ENCODE measurements at places on chromosomes 13 and 19.

- DNase-seq, result no peak
Observed at GRCh38 chr19:33396701-33397535, 23.4 kb downstream of the CEBPG start.

GRCh38 chr13:25380082-25380481, 8.3 kb downstream of the ATP8A2 start:
- no peak for DNase-seq

DNA sequence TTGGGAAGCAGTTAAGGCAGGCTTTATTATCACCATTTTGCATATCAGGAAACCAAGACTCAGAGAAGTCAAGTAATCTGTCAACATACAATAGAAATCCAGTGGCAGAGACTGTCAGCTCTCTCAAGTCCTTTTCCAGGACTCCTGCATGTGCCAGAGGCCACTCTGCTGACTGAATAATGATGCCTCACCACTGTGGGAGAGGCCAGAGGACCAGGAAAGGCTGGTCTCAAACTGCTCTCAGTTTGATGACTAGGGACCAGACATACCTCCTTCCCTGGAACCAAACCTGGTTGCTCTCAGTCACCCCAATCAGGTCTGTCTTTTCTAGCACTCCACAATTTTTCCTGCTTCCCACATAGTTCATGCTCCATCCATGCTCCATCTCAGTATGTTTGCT, 8.0 kb downstream of the RNASEH2B start:
- no peak for DNase-seq

GRCh38 chr13:30318026-30318425, 10.7 kb upstream of the KATNAL1 start:
- no peak for DNase-seq

DNA sequence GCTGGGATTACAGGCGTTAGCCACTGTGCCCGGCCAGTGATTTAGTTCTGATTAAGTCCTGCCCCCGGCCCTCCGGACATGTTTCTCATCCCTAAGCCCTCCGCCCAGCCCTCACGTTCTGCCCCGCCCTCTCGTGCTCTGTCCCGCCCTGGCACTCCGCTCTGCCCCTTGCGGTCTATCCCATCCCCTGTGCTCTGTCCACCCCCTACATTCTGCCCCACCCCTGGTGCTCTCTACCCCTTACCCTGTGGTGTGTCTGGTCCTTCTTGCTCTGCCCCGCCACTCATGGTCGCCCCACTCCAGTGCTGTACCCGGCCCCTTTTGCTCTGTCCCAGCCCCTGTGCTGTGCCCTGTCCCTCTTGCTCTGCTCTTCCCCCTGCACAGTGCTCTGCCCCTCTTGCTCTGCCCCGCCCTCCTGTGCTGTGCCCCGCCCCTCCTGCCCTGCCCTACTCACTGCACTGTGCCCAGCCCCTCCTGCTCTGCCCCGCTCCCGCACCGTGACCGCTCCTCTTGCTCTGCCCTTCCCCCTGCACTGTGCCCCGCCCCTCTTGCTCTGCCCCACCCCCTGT, 3.0 kb downstream of the GTPBP3 start:
- no peak for DNase-seq

DNA sequence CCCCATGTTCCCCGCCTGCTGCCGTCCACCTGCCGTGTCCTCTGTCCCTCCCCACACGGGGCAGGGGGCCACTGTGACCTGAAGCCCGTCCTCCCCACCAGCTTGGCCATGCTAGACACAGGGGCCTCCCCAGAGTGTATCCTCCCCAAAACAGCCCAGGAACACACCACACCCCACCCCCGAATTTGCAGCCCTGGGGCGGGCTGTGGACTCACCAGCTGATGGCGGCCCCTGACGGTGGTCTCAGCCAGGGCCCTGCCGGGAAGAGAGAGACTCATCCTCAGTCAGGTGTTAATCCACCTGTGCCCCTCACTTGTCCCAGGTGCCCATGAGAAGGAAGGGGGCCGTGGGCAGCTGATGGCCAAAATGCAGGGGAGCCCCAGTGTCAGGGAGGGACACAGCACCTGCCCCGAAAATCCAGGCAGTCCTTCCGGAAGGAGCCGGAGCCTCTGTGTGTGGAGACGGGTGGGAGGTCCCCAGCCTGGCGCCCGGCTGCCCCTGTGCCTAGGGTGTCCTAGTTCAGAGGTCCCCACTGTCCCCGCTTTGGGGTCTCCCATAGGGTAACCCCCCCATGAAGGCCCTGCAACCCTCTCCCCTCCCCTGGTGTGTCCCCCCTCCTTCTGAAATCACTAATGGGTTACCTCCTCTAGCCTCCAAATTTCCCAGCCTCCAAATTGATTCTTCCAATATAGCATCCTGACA, 39.3 kb upstream of the TCF3 start:
- no peak for DNase-seq

- DNase-seq, result no peak
Observed at GRCh38 chr13:40469581-40470310, 196.7 kb downstream of the FOXO1 start.

- DNase-seq, result no peak
Observed at GRCh38 chr13:113812178-113813040, 51.5 kb downstream of the GAS6 start.

DNA sequence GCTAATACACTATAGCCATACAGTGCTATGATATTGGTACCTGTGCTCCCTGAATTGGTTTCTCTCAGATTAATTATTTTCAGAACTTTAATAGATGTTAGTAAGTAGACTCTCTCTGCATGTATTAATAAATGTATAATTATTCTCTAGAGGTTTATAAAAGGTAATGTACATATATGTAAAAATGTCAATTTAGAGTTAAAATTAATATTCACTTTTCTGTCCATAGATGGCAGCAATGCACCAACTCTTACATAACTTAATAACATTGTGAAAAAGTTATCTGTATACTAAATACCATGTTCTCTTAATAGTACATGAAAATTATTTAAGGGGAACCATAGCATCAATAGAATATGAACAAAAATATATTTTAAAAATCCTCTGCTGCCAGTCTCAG, 515.0 kb upstream of the KLHL1 start:
- peak; percentile 24 for DNase-seq

DNA sequence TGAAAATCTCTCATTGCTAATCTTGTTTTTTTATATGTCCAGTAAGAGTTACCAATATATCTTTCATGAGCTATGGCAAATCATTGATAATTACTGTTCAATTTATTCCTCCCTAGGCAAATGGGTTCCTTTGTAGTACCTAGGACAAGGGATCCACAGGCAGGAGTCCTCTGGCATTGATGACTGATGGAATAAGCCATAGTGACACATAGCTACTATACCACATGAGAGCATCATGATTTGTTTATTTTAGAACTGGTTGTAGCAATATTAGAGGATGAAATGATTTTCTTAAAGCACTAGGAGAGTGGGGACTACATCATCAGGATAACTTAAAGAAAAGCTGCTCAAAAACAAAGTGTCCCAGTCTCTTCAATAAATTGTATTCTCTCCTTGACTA, 21.7 kb upstream of the MAB21L1 start:
- DNase-seq, result no peak

DNA sequence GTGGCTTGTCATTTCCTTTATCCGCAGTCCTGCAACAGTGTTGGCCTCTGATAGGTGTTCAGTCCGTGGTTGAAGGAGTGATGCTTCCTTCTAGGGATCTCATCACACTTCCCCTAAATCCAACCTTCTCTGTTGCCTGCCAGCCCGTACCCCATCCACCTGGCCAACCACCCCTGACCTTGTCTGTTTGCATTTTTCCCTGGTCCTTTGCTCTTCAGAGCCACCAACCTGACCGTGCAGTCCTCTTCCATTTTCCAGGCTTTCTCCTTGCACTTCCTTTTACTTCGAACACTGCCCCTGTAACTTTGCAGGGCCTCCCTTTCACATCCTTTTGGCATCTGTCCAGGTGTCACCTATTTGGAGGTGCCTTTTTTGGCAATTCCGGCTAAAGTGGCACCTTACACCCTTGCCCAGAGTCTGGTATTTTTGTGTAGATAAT, 696 bp downstream of the ZNF460 start:
- no peak for DNase-seq

GRCh38 chr13:93227878-93228642, 1.5 kb downstream of the GPC6 start:
- DNase-seq, result peak; percentile 61

DNA sequence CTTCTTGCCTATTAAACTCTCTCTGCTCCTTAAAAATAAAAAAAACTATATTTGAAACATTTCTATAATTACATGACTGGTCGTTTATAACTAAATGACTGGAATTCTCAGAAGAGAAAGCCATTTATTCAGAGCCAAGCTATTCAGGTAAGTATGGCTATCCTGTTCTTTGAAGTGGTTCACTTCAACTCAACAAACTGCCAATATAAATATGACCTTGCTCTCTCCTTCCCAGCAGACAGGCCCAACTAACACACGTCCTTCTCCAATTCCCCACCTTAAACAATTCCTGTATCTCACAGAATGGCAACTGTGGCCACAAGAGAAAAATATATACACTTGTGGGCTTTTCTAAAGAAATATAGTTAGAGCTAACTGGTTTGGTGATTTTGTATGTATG, 153.9 kb downstream of the MIPEP start:
- no peak for DNase-seq

GRCh38 chr19:970695-971094, 13.4 kb upstream of the WDR18 start:
- no peak for DNase-seq

DNA sequence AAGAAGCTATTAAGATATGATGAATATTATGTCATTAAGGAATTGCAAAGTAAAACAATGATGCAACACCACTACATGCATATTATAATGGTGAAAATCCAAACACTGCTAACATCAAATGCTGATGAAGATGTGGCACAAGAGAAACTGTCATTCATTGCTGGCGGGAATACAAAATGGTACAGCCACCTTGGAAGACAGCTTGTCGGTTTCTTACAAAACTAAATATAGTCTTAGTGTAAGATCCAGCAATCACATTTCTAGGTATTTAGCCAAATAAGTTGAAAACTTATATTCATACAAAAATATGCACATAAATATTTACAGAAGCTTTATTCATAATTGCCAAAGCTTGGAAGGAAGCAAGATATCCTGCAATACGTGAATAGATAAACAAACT, 114.9 kb upstream of the EDNRB start:
- DNase-seq, result no peak

DNA sequence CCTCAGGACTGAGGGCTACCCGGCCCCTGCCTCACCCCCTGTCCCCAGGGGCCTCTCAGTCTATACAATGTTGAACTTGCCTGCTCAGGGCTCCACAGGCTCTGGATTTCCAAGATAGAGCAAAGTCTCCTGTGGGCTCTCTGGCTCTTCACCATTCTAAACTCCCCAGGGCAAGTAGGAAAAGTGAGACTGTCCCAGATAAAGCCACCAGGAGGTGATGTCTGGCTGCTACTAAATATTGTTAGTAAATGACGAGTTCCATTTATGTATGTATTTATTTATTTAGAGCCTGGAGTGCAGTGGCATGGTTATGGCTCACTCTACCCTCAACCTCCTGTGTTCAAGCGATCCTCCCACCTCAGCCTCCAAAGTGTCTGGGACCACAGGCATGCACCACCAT, 73.6 kb upstream of the SIAH3 start:
- no peak for DNase-seq

- no peak for DNase-seq
Observed at GRCh38 chr19:37505958-37506386, 767 bp upstream of the ZNF793 start.

DNA sequence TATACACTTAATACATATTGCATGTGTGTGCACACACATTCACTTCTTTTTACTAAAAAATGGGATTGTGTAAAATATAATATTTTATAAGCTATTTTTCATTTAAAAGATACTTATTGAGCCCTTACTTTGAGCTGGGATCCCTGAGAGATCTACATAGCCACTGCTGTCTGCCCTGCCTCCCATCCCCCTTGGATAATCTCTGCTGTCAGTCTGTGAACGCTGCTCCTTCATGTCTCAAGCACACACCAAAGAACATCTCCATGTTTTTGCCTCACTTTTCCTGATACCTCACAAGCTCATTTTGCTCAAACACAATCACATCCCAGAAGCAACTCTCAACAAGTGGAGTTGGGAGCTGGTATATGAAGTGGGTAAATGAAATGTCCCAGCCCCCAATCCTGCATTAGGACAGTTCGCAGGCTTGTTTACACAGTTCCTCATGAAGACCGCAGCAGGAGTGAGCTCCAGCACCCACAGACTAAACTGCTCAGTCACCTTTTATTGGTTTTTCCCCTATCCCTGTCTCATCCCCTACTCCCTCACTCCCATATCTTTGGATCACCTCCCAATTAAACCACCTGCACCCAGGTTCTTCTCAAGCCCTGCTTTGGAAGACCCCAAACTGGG, 108.3 kb upstream of the FRY start:
- DNase-seq, result no peak

GRCh38 chr19:19105365-19106055, 32.8 kb downstream of the TMEM161A start:
- DNase-seq, result no peak

GRCh38 chr13:47139519-47139918, 242.7 kb upstream of the HTR2A start:
- no peak for DNase-seq

- no peak for DNase-seq
Observed at GRCh38 chr19:49553451-49554271, 25.9 kb downstream of the RCN3 start.

DNA sequence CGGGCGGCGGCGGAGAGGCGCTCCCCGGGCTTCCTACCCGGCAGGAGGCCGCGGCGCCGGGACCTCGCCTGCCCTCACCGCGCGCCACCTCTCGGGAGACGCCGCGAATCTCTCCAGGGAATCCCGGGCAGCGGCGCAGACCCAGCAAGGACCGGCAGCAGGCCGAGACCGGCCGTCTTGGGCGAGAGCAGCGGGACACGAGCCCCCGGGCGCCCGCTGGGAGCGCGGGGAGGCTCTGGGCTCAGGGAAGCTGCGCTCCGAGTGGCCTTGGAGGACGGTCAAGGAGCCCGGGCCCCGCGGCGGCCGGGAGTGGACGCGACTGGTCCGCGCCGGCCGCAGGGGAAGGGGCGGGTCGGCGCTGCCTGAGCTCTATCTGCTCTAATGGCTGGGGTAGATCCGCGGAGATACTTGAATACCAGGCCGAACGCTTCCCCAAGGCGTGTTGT, 14.7 kb downstream of the CDX2 start:
- no peak for DNase-seq

- no peak for DNase-seq
Observed at GRCh38 chr19:28171983-28172382, 1041.0 kb downstream of the UQCRFS1 start.

DNA sequence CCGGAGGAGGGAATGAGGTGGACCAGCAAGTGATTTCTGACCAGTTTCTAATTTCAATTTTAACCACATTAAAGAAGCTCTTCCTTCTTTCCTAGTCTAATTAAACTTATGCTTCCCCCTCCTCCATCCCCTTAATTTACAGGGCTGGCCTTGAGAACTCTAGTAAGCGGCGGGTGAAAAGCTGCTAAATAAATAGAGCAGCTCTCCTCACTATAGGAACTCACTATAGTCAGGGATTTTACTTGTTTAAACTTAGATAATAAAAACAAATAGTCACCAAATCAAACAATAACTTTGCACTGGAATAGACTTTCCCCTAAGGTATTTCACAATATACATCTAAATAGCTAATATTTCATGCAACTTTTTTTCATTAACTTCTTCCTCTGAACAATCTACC, 1838.2 kb upstream of the PRR20A start:
- DNase-seq, result no peak
